ENCODE measurements at places on chromosomes 5 and 9. TPM values are rescaled to one million over a fixed set of nuclear protein-coding genes. Genes with fewer than 3 reads are reported as not detected.

The RPS23 gene
- total RNA-seq = 5,132 TPM

The SUSD3 gene
- 0.79 TPM for total RNA-seq

The KCNV2 gene
- total RNA-seq = not detected

The DNM1 gene
- total RNA-seq = 88.2 TPM

The THBS4 gene
- total RNA-seq = not detected

The TAF1L gene
- not detected for total RNA-seq

The TUSC1 gene
- 6.8 TPM for total RNA-seq

The ZNF366 gene
- total RNA-seq = not detected

The PCDHGA7 gene
- total RNA-seq = 0.84 TPM

The OR1B1 gene
- not detected for total RNA-seq

The DRD1 gene
- total RNA-seq = 0.77 TPM

The CCL27 gene
- not detected for total RNA-seq
